ENCODE measurements at places on chromosomes 16 and 17.
A peak's percentile ranks its signal among the peaks of the same experiment; 100 is the strongest.

DNA sequence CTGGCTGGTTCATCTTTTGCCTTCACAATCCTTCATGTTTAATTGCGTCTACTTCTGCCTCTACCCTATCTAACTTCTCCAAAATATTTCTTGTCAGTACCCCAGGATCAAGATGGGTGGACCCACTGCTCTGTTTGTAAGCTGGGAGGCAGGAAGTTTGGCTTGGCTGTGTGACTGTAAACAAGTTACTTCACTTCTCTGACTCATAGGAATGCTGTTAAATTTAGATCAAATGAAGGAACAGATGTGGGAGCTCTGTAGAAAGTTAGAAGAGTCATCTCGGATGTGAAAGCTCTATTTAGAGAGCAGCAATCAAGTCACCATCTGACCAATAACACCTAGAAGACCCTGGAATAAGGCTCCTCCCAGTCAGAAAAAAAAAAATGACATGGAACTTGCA is 55.2 kb upstream of the MRTFB start:
- DNase-seq, result no peak

- DNase-seq, result no peak
These were observed 38.9 kb downstream of the UBN1 start for GRCh38 chr16:4886151-4886550.

DNA sequence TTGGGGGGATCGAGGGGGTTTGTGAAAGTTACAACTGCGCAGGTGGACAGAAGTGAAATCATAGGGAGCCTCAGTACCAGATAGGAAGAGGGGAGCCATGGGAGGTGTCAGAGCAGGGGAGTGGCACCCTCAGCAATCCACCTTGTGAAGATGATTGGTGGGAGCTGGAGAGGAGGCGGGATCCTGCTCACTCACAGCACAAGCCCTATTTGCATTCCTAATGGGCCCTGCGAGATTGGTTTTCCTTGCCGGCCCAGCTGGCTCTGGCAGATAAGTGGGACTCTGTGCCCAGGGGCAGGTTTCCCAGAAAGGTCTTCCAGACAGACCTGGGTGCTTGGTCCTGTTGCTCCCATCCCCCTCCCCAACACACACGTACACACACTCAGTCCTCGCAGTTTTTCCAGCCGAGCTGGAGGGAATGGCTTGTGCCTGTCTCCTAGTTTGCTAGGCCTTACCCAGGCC is 9.4 kb downstream of the WNT3 start:
- DNase-seq, result no peak

GRCh38 chr17:31114956-31115555 is 20.3 kb downstream of the NF1 start:
- no peak for DNase-seq

DNA sequence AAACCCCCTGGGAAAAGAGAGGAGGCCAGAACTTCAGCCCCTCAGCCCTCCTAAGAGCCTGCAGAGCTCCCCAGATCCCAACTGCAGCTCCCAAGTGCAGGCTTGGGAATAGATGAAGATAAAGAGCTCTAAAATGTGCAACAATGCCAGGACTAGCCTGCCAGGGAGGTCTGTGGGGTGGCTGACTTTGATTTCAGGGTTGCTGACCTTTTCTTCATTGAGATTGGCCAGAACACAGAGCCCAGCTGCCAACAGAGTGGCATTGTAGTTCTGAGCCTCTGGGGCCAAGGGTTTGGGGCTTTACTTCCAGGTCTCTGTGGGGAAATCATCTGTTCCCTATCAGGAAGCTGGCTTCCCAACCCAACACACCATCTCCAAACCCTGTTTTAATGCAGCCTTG is 120.6 kb downstream of the COPRS start:
- DNase-seq, result no peak

DNA sequence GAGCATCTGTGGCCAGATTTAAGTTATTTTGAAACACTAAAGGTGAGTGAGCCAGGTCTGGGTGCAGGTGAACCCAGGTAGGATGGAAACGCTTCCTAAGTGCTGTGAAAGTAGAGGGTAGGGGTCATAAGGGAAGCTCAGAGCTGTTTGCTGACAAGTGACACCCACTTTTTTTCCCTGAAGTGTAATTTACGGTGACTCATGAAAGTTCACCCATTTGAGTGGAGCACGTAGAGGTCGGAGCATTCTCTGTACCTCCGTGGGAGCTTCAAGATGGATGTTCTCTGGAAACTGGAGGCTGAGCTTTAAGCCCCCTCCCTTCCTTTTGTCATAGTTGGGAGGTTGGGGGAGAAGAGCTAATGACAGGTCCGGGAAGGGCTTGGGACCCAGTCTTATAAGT is 44.3 kb downstream of the MPRIP start:
- no peak for DNase-seq

DNA sequence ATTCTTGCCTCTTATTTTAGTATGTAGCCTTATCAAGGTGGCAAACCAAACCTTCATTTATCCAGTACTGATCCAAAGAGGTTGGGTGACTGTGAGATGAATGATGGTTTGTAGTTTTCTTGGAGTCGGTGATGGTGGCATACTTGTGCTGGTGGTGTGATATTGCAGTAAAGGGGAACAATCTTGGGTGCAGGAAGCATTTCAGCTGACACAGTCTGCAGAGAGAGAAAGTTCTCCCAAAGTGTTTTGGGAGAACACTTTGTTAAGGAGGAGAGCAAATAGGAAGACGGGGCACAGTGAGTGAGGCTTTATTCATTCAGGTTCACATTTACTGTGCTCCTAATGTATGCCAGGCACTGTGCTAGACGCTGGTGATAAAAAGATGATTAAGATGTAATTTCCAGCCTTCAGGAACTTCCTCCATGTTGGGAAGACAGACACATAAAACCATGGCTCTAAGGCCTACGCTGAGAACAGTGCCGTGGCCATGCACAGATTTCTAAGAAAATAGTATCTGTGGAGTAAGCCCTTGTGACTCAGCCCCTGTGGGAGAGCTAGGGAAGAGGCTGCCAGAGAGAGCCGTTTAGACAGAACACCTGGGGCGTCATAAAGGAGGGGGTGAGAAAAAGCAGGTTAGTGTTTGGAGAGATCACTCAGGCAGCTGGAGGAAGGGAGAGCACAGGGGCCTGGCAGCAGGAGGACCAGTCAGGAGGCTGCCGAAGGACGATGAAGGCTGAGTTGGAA is 13.8 kb downstream of the HEATR3 start:
- no peak for DNase-seq

DNA sequence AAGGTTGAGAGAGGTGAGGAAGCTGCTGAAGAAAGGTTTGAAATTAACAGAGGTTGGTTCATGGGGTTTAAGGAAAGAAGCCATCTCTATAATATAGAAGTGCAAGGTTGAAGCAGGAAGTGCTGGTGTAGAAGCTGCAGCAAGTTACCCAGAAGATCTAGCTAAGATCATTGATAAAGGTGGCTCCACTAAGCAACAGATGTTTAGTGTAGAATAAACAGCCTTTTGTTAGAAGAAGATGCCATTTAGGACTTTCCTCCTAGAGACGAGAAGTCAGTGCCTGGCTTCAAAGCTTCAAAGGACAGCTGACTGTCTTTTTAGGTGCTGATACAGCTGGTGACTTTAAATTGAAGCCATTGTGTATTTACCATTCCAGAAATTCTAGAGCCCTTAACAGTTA is 29.3 kb downstream of the GOSR1 start:
- DNase-seq, result peak; percentile 1

GRCh38 chr17:2011411-2012371 is 13.4 kb downstream of the RTN4RL1 start:
- DNase-seq, result no peak

- DNase-seq, result no peak
These were observed 3.1 kb downstream of the CYB561 start for GRCh38 chr17:63443053-63443452.

DNA sequence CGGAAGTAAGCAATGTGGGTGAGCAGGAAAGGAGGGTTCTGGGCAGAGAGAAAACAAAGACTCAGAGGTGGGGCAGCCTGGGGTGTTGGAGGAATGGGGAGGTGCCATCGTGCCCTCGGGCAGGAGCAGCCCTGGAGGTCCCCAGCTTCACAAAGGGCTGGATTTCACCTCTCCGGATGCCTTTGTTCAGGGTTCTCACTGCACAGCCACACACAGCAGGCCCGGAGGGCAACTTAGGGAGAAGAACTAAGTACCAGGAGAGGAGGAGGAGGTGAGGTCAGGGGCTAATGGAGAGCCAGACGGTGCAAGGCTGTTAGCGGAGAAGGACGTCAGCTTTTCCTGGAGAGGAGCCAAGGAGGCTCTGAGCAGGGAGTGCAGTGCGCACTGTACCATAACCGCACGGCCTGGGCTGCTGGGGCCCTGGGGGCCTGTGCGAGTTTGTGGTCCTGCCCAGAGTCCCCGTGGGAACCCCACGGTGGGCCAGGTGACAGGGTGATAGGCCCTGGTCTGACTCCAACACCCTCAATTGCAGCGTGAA is 9.3 kb downstream of the ARRB2 start:
- no peak for DNase-seq

GRCh38 chr16:65965628-65966027 is 400.9 kb upstream of the CDH5 start:
- DNase-seq, result no peak

GRCh38 chr17:77480199-77480508 is 339.4 kb downstream of the SEC14L1 start:
- no peak for DNase-seq

GRCh38 chr17:17351901-17352781 is 49.0 kb downstream of the NT5M start:
- no peak for DNase-seq

GRCh38 chr17:75463603-75464002 is 7.2 kb downstream of the TMEM94 start:
- no peak for DNase-seq

- no peak for DNase-seq
These were observed at the start of gene SLC22A31 for GRCh38 chr16:89200124-89200849. Gene SLC22A31, minus strand, starts transcription at chr16:89200537. Its CDS starts 36 bp downstream, at chr16:89200501.

DNA sequence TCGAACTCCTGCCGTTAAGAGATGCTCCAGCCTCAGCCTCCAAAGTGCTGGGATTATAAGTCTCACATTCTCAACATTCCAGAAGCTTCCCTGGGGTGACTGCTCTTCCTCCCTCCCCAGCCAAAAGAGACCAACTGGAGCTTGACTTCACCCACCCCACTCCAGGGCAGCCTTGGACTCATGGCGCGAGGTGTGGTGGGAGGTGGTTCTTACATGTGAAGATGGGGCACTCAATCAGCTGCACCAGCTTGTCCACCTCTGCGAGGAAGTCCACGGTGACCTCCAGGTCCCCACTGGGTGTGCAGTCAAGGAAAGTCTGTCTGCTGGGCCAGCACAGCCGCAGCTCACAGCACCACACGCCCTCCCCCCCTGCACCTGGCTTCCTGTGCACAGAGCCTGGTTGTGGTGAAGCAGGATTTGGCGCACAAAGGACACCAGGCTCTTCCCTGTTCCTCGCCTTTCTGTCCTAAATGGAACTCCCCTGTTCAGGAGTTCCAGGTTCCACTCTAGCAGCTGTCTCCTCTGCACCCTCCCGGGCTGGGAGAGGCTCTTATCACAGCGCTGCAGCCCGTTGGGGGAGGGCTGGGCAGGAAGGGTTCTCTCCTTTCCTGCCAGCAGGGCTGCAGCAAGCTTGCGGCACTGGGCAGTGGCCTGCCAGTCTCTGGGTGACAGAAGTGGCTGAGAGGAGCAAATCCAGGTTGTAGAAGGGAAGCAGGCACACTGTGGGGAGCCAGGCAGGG is 9.6 kb upstream of the MTSS2 start:
- no peak for DNase-seq

DNA sequence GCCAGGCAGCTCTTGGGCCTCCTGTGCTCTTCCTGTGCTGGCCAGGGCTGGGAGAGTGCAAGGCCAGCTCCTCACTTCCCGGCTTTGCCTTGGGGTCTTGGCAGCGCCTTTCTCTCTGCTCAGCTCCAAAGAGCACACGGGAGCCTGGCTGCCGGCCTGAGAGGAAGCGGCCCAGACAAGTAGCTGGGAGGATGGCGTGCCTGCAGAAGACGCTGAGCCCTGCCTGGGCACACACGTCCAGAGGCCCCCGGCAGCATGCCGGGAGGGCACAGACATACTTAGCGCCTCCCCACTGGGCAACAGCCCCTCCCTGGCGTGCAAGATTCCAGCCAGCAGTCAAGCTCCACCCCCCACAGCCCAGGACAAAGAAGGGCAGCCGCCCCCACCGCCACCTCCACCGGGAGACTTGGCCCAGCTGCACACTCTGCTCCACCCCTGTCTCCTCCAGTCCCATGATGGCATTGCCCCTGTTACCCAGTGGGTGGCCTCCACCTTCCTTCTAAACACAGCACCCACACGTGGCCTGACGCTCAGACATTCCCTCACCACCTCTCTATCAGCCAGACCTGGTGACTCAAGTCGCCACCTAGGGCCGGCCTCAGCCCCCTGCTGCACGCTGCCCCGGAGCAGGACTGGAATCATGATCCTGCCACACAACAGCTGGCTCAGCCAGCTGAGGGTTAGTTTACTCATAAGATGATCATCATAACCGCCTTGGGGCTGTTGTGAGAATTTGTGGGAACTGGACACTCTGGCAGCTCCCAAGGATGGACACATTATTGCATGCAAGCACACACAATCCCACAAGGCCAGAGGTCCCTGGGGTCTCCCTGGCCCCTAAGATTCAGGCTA is 12.4 kb downstream of the SGCA start:
- peak; percentile 62 for DNase-seq

DNA sequence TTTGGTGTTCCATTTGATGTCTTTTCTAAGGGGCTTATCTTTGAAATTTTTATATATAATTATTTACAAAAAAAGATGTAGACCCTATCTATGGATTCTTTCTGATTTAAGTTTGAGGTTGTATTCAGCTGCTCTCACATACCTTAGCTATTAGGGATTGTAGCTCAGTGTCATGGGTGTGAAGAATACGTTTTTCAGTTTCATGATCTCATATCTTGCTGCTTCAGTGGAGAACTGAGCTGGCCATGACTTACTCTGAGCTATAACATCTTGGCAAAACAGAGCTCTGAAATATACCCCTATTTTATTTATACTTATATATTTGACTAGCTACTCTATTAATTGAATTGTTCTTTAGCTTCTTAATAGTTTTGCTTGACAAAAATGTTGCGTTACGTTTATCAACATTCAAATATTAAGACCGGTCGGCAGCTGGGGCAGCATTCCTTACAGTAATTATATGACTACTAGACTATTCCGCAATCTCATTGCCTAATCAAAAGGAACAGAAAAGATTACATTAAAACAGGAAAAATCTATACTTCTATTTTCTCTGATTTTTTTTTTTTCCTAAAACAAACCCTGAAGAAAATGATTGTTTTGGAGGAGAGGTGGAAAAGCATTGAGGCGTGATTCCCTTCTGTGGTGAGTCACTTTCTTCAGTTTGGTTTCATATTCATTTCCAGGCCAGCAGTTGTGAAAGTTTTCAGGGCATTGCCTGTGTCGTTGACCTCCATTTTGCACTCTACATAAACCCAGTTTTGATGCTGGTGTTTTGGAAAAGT is 24.1 kb upstream of the KRT24 start:
- no peak for DNase-seq

GRCh38 chr17:79046916-79047280 is 22.9 kb downstream of the C1QTNF1 start:
- DNase-seq, result no peak

DNA sequence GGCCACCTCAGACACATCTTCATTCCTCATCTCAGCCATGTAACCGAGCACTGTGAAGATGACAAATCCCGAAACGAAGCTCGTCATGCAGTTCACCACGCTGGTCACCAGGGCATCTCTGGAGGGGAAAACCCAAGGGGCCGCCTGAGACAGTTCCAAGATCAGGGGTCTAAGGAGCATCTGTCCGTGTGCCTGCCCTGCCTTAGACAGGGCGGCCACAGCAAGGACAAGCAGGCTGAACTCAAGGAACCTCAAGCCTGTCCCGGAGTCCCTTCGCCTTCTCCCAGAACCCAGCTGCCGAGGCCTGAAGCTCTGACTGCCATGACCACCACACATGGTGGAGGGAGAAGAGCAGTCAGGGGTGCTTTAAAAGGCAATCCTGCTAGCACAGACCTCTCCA is 22.7 kb downstream of the SLC6A4 start:
- DNase-seq, result no peak

GRCh38 chr16:54347961-54348360 is 61.4 kb upstream of the IRX3 start:
- no peak for DNase-seq

Measured in CD4-positive, alpha-beta T cell treated with Interleukin-12 subunit alpha and Interleukin-12 subunit beta, for 1 hour (primary cell).